Activated CD8-positive, alpha-beta memory T cell treated with anti-CD3 and anti-CD28 coated beads for 1 hour (primary cell): ENCODE measurements at places on chromosomes 16 and 17.

DNA sequence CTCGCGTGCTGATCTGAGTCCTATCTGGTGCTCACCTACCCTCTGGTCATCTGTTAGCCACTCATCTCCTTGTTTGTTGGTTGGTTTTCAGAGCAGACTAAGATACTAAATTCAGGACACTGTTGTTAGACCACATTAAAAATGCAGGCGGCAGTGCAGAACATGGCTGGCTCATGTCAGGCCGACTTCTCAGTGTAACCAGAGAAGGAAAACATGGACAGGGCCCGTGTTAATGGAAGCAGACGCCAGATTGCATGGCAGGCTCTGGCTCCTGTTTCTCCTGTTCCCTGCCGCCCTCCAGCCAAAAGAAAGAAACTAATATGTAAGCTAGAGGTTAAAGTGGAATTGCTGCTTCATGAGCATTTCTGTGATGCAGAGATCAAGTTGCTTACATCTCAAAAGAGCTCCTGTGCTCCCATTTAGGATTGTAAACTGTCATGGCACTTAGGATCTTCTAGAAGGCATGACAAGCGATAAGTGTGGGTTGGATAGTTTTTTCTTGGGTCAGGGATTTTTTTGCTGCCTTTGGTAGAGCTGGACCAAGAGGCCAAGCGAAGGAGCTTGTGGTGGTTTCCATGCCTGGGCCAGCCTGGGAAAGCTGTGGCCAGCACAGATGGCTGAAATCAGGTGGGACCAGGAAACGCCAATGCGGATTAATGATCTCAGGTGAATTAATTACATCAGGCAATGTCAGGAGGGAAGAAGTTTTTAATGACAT lies 56.1 kb downstream of the YPEL2 start:
- no peak for DNase-seq

GRCh38 chr17:45405250-45406086 lies 27.2 kb downstream of the ARHGAP27 start:
- DNase-seq: no peak

- DNase-seq: no peak
These were observed 48.3 kb upstream of the ERN1 start for GRCh38 chr17:64178011-64178825.

GRCh38 chr17:10605221-10605783 lies 51.8 kb downstream of the MYH3 start:
- DNase-seq: no peak

GRCh38 chr16:86905302-86905701 lies 327.0 kb downstream of the FOXL1 start:
- no peak for DNase-seq

DNA sequence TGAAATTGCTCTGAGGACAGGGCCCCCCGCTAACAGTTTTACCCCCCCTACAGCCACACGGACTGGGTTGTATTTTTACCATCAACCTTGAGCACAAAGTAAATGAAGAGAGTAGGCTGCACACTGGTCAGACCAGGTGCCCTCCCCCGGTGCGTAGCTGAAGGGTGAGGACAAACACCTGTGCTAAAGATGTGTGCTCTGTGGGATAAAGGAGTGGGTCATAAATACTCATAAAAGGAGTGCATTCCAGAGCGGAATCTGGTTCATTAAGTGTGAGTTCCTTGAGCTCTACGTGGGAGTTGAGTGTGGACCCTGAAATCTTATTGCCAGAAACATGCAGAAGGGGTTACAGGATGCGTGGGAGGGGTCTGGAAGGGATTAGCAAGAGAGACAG lies 217.0 kb downstream of the CCDC182 start:
- DNase-seq: no peak

- no peak for DNase-seq
These were observed 172.8 kb upstream of the WSCD1 start for GRCh38 chr17:5897275-5897911.

- no peak for DNase-seq
These were observed 11.7 kb downstream of the NDUFAB1 start for GRCh38 chr16:23584186-23585076.

DNA sequence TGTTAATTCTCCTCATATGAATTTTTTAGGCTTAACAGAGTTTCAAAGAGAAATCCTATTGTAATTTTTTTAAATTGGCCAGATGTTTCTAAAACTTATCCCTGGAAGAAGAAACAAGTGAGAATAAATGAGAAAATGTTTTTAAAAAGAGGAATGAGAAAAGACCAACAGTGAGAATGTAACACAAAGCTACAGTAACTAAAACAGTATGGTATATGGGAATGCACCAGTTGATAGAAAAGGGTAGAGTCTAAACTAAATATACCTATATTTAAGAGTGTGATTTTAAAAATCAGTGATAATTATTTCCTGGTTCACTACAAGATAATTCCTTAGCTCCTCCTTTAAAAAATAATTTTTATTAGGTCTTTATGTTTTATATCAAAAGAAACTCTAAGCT lies 127.9 kb downstream of the CCDC182 start:
- no peak for DNase-seq

- DNase-seq: no peak
These were observed 5.8 kb downstream of the SEPHS2 start for GRCh38 chr16:30439720-30440348.

GRCh38 chr17:79295307-79295706 lies 220.7 kb downstream of the ENGASE start:
- no peak for DNase-seq

DNA sequence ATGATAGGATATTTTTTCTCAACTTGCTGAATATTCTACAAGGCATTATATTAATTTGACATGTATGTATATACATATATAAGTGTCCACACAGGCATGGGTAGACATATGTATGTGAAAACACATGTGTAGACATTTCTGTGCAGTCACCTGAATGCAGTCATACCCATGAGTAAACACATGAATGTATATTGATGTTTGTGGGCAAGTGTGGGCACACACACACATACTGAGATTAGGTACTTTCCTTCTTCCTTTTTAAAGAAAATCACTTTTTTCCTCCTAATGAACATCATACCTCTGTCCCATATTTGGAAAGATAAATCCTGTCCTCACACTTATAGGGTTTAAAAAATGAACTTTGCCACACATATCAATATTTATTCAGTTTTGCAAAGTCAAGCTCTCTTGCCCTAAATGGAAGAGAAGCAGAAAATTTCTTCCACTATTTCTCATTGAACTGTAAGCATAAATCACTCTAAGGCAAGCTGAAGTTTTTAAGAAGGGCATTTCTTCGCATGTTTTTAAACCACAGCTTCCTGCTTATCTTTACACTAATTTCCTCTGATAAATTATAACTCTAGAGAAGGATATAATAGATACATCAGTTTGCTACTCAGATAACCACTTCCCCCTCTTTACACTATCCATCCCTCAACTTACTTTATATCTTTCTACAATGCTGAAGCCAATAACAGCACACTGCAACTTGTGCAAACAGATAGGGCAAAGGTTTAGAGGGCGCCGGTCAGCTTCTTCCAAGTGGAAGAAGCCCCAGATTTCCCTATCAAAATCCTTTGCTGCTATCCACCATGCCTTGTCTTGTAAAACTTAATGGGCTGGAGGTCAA lies 49.6 kb upstream of the LRRC37A3 start:
- DNase-seq: no peak

GRCh38 chr17:76398523-76399174 lies 14.2 kb downstream of the SPHK1 start:
- no peak for DNase-seq

DNA sequence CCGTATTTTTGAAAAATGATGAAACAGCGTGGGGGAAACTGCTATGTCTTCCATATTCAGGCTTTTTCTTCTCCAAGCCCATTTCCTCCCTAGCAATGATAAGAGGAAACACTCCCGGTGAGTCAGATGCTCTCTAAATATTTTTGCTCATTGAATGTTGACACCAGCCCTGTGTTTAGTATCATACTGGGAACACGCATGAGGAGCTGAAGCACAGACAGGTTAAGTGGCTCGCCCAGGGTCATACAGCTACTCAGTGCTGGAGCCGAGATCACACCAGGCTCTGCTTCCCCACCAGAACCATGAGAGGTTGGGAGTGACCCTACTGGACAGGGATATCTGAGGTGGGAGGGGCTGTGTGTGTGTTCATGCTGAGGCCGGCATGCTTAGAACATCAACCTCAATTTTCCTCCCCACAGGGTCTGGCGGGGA lies 37.8 kb upstream of the ADGRG1 start:
- no peak for DNase-seq

DNA sequence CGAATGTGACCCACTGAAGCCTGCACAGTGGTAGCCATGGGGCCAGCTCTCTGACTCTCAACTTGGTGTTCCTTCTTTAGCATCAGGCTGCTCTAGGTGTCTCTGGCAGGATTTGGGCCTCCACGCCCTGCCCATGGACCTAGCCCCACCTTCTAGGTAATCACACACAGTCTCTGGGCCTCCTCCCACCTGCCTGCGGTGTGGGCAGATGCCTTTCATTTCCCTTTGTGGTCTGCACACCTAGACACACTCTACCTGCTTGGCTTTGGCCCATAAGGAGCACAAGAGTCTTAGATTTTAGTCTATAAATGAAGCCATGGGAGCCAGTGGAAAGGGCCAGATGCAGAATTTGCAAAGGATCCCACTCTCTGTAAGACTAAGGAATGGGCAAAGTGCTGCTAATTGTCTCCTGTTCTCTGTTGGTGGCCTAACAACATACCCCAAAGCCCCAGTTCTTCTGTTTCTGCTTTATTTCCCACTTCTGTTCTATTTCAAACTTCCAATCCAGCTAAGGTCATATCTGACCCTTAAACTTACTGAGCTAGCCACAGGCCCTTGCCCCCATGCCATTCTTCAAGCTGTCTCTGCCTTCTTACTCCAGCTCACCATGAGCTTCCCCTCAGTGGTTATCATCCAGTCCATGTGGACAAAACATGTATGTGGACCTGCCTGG lies 7.2 kb upstream of the MFSD6L start:
- DNase-seq: no peak
